WTC11 (cell line): ENCODE measurements at places on chromosomes 3 and 15. TPM values are rescaled to one million over a fixed set of nuclear protein-coding genes. Genes with fewer than 3 reads are reported as not detected.
A peak's percentile ranks its signal among the peaks of the same experiment; 100 is the strongest.

DNA sequence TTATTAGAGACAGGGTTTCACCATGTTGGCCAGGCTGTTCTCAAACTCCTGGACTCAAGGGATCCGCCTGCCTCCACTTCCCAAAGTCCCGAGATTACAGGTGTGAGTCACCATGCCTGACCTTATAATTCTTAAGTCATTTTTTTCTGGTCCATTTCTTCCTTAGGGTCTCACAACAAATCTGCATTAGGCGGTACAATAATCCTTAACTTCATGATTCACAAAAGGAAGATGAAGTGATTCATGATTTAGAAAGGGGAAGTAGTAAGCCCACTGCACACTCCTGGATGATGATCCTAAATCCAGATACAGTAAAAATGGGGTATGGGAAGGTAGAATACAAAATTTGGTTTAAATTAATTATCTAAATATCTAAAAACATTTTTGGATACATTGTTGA, 45.0 kb upstream of the TKT start:
- DNase-seq = no peak
- no peak overlapping the region for H3K27ac ChIP-seq
- H3K36me3 ChIP-seq = peaks cover 25% of the 10 kb centered on the region
- H3K27me3 ChIP-seq = no peaks in the 10 kb centered on the region
- no peaks in the 10 kb centered on the region for H3K4me1 ChIP-seq

DNA sequence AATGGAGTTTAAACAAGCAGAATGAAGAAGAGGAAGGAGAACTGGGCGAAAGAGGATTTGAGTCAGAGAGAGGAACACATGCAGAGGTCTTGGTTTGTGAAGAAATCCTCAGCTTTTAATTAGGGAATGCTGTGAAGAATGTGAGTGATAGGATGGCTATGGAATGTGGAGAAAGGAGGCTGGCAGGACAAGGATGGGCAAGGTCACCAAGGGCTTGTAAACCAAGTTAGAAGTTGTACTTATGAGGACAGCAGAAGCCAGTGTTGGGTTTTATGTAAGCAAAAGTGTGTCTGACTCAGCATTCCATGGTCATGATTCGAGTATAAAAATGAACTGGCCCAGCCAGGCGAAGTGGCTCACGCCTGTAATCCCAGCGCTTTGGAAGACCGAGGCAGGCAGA, 60.0 kb upstream of the IL12A start:
- H3K36me3 ChIP-seq = peaks cover 10% of the 10 kb centered on the region
- peaks cover 4% of the 10 kb centered on the region for H3K4me1 ChIP-seq
- H3K4me3 ChIP-seq = no peak overlapping the region
- no peak overlapping the region for H3K27ac ChIP-seq

Gene CSTA
- not detected in 3 replicates for total RNA-seq

- peak; percentile 7 for DNase-seq
- H3K27me3 ChIP-seq = no peaks in the 10 kb centered on the region
- H3K4me1 ChIP-seq = peaks cover 19% of the 10 kb centered on the region
- H3K36me3 ChIP-seq = no peaks in the 10 kb centered on the region
- no peak overlapping the region for H3K4me3 ChIP-seq
Measured at GRCh38 chr3:127688416-127689265, 15.9 kb downstream of the ABTB1 start.

Gene ZCWPW2
- total RNA-seq = 0.22 to 0.34 TPM (median 0.27 TPM) in 3 replicates

DNA sequence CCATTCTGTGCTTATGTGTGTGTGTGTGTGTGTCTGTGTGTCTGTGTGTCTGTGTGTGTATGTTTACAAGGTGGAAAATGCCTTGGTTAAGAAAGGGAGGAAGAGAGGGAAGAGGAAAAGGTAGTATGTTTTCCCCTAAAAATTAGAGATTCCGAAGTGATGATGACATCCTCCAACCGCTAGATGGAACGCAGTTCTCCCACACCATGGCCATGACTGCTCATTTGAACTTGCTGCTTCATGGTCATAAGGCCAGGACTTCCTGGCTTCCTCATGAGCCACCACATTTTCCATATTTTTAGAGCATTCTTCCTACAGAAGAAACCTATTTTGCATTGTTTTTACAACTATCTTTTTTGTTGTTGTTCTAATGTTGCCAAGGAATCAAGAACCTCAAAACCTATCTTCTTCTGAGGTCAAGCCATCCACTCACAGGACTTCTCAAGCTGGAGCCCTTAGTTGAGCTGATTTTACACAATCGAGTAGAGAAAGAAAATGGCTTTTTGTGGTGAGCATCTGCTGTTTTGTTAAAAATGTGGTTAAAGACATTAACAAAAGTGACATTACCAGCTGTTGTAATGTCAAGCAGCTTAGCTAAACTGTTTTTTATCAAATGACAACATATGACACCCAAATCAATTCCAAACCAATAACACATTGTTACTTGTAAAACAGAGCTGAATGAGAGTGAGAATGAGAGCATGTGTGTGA, 1091.0 kb downstream of the FHIT start:
- no peaks in the 10 kb centered on the region for H3K4me1 ChIP-seq
- H3K4me3 ChIP-seq = no peak overlapping the region
- DNase-seq = no peak
- H3K36me3 ChIP-seq = no peaks in the 10 kb centered on the region
- H3K27me3 ChIP-seq = no peaks in the 10 kb centered on the region
